ENCODE measurements at places on chromosomes 5 and 9.

DNA sequence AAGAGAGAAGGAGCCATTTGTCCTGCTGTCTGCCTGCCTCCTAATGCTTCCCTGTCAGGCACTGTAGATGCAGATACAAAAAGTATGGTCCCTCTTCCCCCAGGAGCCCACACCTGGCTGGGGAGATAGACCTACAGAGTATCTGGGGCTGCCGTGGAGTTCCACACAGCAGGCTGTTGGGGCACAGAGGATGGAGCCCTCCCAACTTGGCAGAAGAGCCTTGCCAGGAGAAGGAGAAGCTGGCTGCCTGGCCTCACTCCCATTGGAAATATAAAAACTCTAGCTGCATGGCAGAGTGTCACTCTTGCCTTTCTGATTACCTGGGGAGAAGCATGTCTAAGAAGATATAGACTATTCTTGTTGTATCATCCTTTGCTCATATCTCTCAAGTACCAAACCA is 160.4 kb downstream of the FSTL4 start:
- DNase-seq: no peak

DNA sequence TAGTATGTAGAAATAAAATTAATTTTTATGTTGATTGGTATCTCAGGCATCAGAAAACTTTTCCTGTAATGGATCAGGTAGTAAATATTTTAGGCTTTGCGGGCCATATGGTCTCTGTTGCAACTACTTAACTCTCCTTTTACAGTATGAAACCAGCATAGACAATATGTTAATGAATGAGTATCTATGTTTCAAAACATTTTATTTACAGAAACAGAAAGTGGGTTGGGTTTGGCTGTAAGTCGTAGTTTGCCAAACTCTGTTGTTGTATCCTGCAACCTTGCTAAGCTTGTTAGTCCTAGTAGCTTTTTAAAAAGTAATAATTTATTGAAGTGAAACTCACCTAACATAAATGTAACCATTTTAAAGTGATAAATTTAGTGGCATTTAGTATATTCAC is 132.1 kb downstream of the NR3C1 start:
- no peak for DNase-seq

DNA sequence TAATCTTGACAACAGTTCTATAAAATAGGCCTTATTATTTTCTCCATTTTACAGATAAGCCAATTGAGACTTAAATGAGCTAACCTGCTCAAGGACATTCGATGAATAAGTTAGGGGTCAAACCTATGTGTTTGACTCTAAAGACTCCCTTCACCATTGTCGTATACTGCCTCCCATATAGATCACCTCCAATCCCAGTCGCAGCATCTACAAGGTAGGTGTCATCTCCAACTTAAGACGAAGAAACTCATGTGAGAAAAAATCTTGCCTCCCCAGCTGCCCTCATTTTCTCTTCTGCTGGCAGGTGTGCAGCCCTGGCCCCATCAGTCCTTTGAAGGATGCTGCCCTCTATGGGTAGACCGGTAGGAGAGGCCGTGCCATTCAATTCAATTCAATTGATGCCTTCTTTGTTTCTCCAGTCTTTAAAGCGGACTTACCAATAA is 75.2 kb upstream of the SMARCA2 start:
- no peak for DNase-seq

GRCh38 chr9:8961186-8961851 is 1161.7 kb upstream of the DMAC1 start:
- no peak for DNase-seq

DNA sequence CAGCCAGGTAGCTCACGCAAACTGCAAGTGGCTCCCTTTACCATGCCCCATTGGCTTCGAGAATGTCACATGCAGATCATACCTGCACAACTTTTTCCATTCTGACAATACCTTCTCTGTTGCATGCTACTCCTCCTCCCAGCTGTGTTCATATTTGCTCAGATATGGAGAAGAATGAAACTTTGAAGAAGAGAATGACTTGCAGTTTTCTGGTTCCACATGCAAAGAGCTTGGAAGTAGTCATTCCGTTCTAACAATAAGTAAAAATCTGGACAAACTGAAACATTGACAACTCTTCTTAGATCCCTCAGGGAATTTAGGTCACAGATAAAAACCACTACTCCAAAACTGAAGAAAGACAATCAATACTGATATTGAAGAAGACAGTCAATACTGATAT is 49.6 kb upstream of the IRX1 start:
- no peak for DNase-seq

DNA sequence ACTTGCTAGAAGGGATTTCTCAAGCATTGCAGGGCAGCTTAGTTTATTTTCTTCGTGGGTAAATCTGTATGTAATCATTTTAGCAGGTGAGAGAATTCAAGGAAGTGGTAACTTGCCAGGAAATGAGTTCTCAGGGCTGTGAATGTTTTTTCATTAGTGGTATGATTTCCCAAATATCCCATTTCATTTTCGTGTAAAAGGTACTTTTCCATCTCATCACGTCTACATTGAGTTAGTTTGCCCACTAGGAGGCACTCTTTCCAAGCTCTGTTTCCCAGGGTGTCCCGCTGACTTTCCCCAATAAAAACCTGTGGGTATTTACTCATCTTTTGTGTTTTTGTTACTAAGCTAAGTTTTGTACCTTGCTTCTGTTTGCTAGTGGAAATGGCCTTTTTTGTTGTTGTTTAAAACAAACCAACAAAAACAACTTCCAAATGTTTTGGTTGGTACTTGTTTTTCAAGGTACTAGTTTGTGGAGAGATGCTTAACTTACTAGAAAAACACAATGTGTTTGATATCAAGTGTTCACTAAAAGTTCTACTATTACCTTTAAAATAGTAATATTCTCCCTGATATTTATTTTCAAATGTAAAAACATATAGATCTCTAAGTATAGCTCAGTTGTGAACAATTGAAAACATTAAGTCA is 373.6 kb downstream of the ADGRV1 start:
- peak; percentile 60 for DNase-seq

GRCh38 chr5:74651710-74652109 is 11.2 kb upstream of the ENC1 start:
- no peak for DNase-seq

DNA sequence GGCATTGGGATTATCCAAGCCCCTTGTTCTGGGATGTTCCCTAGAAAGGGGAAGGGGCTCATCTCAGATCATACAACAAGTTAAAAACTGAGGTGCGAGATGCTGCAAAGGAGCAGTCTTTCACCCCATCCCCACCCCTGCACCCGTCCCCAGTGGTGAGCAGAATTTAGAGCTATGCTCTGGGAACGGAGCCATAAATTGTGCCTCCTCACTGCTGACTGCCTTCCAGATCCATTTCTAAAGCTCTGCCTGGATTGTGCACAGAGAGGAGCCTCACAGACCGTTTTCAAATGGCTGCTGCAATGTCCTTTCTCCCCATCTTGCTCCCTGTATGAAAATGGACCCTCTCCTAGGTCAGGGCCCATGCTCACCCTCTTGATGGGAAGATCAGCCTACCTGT is 8.3 kb downstream of the SLC25A48 start:
- DNase-seq: no peak

DNA sequence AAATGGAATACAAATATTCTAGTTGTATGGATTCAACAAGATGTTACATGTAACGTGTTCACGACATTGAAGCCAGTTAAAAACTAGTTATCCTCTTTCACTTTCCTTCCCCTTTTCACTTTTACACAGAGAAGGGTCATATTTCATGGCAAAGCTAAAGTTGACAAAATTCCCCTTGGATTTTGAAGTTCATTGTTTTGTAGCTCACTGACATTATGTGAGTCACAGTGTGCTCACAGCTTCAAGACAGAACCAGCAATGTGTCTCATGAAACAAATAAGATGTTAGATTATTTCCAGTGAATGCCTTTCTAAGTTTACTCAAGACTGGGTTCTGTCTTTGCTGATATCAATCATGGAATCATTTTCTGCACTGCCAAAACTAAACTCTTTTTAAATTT is 535.5 kb upstream of the GRIN3A start:
- no peak for DNase-seq

- DNase-seq: no peak
Measured at GRCh38 chr9:136048560-136049411, 46.3 kb downstream of the NACC2 start.

GRCh38 chr5:148965511-148966265 is 97.2 kb downstream of the SH3TC2 start:
- peak; percentile 42 for DNase-seq

- no peak for DNase-seq
Measured at GRCh38 chr9:68508547-68508946, 32.1 kb downstream of the TMEM252 start.

DNA sequence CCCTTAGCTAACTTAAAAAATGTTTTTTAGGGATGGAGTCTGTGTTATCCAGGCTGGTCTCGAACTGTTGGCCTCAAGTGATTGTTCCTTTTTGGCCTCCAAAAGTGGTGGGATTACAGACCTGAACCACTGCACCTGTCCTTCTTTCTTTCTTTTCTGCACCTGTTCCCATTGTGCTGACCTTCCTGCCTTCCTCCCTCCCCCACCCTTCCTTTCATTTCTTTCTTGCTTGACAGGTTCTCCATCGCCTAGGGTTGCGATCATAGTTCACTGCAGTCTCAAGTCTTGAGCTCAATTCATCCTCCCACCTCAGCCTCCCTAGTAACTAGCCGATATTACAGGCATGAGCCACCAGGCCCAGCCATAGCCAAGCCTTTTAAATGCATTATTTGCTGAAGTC is 20.6 kb downstream of the JMY start:
- DNase-seq: no peak

DNA sequence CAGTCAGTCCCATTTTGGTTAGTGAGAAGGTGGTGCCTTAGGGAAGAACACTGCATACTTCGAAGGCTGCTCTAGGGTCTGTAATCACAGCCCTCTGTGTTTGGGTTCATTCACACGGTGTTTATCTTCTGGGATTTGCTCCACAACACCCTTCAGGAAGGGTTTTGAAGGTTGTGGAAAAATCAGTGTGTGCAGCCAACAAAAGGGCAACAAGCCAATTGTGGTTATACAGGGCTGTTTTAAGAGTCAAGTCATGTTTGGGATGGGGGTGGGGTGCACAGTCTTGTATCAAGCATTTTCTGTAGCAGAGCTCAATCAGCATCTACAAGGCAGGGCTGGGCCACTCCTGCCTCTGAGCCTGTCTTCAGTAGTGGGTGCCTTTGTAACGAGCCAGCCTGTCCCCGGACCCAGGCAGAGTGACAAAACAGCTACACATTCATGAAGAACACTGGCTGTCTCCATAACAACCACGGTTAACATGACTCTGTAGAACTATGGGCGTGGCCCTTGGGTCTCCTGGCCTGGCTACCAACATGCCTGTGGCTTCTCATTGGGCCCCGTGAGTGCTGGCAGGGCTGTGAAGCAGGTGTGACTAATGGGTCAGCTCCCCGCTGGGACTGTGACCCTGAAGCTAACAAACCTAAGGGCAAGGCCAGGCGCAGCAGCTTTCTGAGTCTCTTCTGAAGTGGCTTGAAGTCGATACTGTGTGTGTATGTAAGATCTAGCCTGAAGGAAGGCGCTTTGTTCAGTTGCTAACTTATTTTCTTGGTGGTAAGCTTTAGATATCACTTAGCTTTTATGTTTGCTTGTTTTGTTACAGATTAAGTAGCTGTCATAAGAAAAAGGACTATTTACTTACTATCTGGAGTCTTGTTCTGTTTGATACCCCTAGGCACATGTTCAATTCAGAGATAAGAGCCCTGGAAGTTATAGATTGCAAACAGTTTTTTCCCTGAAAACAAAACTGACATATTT is 27.9 kb upstream of the GOLM1 start:
- peak; percentile 26 for DNase-seq

GRCh38 chr5:94544031-94544650 is 74.3 kb downstream of the KIAA0825 start:
- no peak for DNase-seq

- no peak for DNase-seq
Measured at GRCh38 chr5:96096724-96097123, 135.1 kb upstream of the ELL2 start.
